Activated CD4-positive, alpha-beta T cell treated with anti-CD3 and anti-CD28 coated beads, Interleukin-2, amount 10 ng/mL, durations not matched to agents 24 days and 14 days (primary cell): ENCODE measurements at places on chromosomes 4 and X.

- no peak for DNase-seq
Measured at GRCh38 chrX:129813662-129814368, 29.9 kb downstream of the ZDHHC9 start.

DNA sequence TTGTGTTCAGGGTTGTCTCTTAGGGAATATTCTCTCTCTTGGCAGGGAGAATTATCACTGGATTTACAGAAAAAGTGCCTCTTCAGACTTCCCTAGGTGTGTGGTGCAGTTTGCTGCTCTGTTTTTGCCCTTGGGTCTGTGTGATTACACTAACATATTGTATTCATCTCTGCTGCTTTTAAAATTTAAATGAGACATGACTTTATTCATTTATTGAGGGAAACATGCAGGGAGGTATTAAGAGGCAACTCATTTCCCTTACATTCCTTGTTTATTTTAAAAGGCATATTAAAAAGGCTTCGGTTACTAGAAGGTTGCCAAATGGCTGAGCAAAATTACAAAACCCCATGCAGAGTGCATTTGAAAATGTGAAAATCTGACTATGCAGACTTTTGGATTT, 135.1 kb upstream of the GEMIN8 start:
- no peak for DNase-seq

DNA sequence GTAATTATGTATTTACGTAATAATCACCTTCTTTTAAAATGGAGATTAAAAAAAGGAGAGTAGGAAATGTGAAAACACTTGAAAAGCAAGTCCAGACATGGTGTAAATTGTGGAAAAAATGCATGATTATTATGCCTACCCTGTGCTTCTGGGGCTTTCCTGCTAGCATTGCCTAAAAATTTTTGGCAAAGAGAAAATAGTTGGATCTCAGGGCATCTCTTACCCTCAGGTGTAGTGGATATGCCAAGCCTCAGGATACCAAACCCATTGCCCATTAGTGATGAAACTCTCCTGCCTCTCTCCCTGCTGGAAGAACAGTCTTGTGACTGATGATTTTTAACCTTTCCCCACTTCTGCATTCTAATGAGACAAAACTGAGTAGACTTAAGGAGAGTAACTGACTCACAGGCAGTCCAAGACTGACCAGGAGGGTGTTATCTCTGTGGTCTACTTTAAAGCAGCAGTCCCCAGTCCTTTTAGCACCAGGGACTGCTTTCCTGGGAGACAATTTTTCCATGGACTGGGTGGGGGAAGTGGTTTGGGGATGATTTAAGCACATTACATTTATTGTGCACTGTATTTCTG, 174.6 kb downstream of the ZNF330 start:
- no peak for DNase-seq

DNA sequence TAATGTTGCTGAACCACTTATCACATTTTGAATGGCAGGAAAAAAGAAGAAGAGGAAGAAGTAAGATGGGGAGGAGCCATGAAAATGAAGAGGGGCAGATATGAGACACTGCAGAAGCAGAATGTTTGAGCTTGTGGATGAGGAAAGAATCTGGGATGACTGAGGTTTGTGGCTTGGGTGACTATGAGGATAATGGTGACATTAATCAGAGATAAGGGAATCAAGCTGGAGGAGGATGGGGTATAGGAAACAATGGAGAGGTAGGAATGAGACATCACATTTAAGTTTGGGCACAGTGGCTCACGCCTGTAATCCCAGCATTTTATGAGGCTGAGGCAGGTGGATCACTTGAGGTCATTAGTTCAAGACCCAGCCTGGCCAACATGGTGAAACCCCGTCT, 19.1 kb upstream of the PHF8 start:
- no peak for DNase-seq

GRCh38 chrX:41009850-41010846, 75.1 kb upstream of the USP9X start:
- peak; percentile 88 for DNase-seq

DNA sequence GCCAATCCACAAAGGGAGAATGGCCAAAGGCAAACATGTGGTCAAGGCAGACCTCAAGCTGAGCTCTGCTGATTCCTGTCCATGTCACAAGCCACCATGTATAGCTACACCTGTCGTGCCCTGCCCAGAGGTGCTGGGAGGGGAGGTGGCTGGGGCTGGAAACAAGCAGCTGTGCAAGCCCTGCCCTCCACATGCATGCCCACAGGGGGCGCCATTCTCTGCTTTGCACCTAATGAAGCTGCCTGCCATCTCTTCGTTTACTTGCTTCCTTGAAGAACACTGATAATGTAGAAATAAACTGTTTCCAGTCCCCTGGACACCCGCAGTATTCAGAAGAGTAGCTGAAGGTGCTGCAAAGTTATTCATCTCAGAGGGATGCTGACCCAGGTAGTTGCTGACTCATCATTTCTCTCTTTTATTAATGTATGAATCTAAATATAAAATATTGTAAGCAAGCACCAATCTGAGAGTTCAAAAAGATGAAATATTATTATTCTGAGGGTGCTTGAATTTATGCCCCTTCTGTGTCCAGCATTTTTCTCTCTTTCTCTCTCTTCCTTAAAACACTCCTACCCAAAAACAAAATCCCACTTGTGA, 278.6 kb downstream of the ADGRA3 start:
- peak; percentile 89 for DNase-seq

- DNase-seq = no peak
Measured at GRCh38 chrX:129577473-129577872, 37.4 kb downstream of the OCRL start.

DNA sequence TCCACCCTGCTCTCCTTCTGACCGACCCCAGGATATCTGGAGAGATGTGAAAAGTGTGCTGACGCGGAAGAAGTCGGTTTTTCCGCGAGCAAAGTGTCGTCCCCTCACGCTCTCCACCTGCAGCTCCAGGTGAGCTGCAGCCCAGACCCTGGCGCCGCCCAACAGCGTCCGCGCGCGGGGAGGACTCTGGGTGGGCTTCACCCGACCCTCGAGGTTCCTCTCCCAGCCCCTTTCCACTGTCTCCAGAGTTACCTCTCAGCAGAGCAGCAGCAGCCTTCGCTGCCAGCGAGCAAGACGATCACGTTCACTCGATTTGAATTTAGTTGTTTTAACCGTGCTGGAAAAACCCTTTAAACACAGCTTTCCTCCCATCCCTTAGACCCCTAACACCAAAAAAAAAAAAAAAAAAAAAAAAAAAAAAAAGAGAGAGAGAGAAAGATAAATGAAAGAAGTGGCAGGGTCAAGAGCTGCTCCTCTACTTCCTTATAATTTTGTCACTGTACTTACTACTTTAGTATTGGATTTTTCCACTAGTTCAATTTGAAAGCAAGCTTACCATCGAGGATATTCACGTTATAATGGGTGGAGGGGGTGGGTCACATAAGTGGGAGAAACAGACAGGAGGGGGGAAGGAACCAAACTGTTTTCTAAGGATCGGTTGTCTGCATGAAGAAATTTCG, 758 bp upstream of the NR3C2 start:
- no peak for DNase-seq

DNA sequence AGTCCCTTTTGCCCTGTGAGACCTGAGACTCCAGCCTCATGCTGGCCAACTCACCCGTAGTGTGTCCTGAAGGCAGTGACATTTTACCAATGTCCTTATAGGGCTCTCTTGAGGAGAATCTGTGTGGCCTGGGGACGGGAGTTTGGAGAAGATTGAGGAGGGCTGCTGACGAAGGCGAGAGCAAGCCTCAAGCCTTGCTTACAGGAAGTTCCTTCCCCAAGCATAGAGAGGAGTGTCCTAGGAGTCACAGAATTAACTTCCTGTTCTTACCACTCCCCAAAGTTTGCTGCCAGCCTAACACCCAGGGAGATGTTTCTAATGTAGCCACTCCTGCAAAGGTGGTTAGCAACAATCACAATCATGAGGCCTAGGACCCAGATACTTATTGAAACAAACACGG, at the start of gene NXF3:
Gene NXF3, minus strand, starts transcription at position 202 of the 400 bp plus-strand sequence. Its CDS starts 120 bp downstream, at position 82.
- DNase-seq = no peak

DNA sequence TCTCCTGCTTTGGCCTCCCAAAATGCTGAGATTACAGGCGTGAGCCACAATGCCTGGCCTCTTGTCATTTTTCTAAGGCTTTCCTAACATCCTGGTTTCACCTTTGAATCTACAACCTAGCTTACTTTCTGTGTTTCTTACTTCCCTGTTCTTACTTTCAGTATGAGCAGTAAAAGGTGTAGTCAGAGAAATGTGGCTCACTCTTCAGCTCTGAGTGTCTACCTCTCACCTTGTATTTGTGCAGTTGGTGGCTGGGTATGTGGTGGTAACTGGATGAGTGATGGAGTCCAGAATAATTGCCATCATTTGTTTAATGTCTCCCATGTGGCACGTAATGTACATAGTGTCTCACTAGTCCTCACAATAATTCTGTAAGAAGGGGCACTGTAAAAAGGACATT, 19.1 kb upstream of the CXCL11 start:
- peak; percentile 65 for DNase-seq

GRCh38 chr4:37758226-37758625, 68.3 kb upstream of the PGM2 start:
- DNase-seq = no peak

DNA sequence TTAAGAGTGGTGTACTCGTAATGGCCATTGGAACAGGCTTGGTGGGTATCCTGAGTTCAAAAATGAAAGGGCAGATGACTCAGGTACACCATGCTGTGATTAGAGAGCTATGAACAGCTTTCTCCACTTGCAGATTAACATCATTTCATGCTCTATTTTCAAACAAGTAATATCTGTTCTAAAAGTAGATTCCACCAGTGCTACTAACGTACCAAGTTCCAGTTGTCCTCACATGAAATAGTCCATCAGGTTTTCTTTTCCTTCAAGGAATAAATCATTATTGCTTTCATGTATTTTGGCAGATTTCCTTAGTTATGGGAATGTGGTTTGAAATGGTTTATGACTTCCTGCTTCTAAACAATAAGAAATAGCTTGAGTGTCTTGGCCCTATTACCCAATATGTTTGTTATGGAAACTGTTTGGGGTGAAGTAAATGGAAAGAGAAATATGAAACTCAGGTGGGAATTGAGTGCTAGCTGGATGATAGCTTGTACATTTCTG, 49.9 kb downstream of the PCDH7 start:
- DNase-seq = no peak

DNA sequence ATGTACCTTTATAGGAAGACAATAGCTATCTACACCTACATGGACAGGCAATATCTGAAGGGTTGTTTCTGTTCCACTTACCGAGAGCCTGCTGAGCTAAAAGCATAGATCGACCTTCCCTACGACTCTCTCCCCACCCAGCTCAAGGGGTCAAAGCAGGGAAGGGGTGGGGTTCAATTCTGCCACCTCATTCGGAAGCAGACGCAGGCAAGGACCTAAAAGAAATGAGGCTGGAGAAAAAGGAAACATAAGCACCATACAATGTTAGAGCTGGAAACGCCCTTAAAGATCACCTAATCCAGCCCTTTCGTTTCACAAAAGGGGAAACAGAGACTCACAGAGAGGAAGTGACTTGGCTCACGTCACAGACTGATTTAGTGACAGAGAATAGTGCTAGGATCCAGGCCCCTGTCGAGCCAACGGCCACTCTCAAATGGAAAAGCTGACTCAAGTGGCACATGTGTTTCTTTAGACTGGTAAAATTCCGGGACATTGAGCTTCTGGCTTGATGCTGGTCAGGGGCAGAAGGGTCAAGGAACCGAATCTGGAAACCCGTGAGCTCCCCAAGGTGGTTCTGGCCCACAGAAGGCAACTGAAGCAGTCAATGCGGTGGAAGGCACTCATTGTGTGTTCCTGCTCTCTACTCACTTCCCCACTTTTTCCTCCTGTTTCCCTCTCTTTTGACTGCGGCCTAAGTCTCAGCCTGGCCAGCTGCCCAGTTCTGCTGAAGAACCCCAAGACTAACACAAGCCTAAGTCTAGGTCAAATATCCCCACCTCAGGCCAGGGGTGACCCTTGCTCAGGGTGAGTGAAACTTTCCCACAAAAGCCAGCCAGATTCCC, 7.5 kb downstream of the SEPTIN6 start:
- peak; percentile 85 for DNase-seq

DNA sequence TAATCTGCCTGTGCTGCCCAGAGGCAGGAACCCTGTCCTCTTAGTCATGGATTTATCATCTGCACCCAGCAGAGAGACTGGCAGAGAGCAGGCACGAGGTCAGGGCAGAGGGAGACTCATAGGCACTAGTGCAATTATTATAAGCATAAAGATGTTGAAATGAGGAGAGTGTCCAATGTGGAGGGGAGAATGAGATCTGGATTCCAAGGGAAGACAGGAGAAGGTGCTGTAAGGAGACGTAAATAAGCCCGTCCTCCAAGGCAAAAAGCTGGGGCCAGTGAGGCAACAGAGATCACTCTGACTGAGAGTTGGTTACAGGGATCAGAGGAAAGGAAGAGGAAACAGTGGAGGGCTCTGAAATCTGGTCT, 406.2 kb downstream of the MAPK10 start:
- DNase-seq = no peak

- DNase-seq = no peak
Measured at GRCh38 chrX:13428053-13428786, 108.4 kb upstream of the ATXN3L start.

GRCh38 chrX:45274576-45274975, 73.9 kb upstream of the DIPK2B start:
- DNase-seq = no peak

- DNase-seq = no peak
Measured at GRCh38 chrX:145910017-145910416, 92.4 kb downstream of the SLITRK2 start.

- no peak for DNase-seq
Measured at GRCh38 chr4:132593717-132594400, 555.2 kb upstream of the PCDH10 start.

GRCh38 chrX:6983207-6983955, 164.1 kb upstream of the STS start:
- no peak for DNase-seq

GRCh38 chr4:7487502-7487901, 52.8 kb upstream of the PSAPL1 start:
- no peak for DNase-seq

DNA sequence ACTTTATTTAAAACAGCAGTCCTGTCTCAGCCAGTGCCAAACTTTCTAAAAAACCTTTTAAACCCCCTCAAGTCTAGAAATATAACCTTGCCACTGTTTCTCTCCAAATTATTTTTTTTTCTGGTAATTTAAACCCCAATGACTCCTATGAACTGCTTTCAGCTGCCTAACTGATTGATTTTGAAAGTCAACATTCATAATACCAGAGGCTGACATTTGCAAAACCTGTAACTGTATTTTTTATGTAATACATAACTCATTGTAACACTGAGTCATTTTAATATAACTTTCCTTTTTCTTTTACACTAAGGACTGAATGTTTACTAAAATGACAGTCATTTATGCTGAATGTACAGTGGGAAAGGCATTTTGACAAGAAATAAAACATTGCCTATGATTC, 19.1 kb upstream of the EGFL6 start:
- no peak for DNase-seq

DNA sequence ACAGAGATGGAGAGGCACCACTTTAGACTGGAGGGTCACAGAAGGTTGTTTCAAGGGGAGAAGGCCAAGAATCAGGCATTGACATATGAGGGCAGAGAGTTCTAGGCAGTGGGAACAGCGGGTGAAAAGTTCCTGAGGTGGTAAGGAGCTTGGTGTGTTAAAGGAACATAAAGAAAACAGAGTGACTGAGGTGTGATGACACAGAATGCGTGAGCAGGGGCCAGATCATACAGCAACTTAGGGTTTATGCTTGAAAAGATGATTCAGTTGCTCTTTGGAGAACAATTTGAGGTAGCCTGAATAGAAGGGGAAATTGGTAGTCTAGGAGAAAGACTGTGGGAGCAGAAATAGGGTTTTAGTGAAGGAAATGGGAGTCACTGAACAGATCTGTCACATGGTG, 179.2 kb downstream of the AMELX start:
- DNase-seq = no peak

- no peak for DNase-seq
Measured at GRCh38 chrX:155434906-155435743, 23.3 kb downstream of the F8A3 start.
